ENCODE measurements at places on chromosomes 6 and 20.

GRCh38 chr6:156062091-156062563, 606.5 kb upstream of the NOX3 start:
- no peak for DNase-seq

DNA sequence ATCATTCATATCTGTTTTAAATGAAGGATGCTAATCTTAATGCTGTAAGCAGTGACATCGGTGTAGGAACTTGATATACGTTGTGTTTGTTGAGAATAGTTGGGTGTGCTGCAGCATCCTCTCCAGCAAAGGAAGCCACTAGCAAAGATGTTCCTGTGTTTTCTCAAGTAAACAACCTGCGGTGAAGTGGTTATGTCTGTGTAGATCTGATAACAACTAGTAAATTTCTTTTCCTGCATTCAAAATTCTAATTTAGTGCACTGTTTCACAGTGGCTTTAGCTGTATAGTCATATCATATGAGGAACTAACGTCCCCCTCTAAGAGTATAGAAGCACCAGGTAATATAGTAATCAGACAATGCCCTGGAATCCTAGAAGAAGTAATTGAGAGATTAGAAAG, 38.7 kb downstream of the NCOA7 start:
- DNase-seq = no peak

DNA sequence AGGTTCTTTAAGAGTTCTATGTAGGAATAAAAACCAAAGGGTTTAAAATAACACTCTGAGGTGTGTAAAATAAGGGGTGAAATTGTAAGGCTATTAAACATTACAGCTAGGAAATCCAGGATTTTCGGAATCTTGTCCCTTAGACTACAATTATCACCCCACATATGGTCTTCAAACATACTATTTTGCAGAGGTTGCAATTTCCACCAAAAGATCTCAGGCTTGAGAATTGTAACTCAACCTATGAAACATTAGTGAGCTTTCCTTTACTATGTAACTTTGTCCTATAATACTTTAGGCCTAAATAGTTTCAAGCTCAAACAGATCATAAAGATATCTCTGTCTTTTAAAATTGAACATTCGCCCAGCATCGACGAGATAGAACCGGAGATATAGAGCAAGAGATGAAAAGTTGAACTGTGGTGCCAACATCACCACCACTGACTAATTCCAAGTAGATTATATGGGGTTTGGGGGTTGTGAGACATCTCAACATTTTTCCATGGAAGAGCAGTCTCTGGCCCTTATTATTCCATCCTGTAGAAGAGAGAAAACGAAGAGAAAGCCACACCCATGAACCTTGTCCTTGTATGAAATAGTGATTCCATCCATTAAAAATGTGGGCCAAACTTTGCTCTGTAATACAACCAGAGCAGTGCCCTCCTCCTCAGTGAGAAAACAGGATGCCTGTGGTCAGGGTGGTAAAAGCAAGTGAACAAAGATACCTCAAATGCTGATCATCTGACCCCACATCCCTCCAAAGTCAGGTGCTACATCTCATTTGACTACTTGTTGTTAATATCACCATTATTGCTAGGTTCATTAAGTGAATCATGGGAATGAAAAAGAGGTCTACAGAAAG, 284.5 kb upstream of the GJE1 start:
- no peak for DNase-seq

GRCh38 chr6:70253923-70254322, 49.0 kb downstream of the COL9A1 start:
- no peak for DNase-seq

DNA sequence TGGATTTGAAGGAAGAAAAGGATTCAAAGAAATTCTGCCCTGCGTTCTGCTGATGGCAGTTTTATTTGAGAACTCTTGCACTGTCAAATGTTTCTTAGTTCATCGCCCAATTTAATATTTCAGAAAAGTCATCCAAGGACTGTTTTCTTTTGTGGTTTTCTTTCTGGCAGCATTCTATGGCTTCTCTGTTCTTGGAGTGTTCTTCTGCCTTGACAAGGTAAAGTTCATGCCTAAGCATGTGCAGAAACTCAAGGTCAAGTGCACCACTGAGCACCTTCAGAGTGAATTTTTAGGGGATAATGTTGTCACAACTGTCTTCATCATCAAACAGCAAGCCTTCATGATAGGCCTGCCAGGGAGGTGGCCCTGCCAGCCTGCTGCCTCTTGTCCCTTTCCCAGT, 225.6 kb downstream of the PLCB1 start:
- no peak for DNase-seq

DNA sequence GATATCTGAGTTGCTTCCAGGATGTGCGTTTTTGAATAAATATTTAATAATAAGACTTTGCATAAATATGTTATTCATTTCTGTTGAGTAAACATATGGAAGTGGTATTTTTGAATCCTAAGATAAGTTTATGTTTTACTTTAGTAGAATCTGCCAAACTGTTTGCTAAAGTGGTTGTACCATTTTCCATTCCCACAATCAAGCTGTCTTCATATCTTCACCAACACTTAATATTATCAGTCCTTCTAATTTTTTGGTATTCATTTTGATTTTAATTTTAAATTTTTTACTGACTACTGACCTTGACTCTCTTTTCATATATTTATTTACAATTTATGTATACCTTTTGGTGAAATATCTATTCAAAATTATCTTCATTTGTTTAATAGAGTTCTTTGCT, 293.9 kb upstream of the PTCHD4 start:
- no peak for DNase-seq

DNA sequence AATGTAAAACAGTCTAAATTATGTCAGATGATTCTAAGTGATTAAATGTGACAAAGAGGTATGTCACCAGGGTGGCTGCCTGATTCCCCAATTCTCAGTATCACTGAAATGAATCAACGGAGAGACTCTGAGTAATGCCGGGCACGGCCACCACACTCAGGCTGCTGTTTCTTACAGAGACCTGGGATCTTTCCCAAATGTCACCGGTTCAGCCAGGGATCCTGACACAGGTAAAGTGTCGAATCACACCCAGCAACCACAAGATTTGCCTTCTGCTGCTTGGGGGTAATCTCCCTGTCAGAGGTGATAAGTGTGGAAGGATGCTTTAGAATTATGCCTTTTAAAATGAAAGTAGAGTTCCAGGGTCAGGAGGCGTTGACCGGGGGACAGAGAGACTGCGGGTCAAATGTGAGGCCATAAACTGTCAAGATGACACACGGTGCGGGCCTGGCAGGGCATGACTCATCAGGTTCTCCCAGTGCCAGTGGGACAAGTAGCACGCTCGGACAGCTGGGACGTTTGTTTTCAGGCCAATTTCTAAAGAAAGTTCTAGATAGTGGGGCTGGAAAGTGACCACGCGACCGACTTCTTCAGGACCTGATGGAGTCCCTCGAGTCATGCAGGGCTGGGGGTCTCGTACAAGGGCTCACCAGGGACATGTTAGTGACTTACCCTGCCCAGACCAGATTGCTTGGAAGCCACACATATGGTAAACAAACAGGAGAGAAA, 48.9 kb downstream of the PRDM1 start:
- no peak for DNase-seq

DNA sequence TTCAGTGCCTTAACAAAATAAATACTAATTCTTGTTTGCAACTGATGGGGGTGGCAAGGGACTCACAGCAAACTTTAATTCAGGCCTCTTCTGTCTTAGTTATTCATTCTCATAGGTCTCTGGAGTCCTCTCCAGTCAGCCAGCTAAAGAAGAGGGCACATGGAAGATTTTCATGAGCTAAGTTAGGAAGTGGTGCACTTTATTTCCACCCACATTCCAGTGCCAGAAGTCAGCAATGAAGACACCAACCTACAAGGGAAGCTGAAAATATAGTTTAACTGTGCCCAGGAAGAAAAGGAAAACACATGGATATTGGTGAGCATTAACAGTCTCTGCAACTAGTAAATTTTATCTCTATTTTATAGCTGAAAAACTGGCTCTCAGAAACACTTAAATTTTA, 16.7 kb upstream of the IRAK1BP1 start:
- DNase-seq = no peak

- no peak for DNase-seq
Measured at GRCh38 chr20:49521356-49521755, 38.9 kb upstream of the KCNB1 start.

- DNase-seq = no peak
Measured at GRCh38 chr20:47330933-47331708, 25.4 kb downstream of the ZMYND8 start.

- no peak for DNase-seq
Measured at GRCh38 chr20:10603971-10604864, 69.6 kb downstream of the JAG1 start.

DNA sequence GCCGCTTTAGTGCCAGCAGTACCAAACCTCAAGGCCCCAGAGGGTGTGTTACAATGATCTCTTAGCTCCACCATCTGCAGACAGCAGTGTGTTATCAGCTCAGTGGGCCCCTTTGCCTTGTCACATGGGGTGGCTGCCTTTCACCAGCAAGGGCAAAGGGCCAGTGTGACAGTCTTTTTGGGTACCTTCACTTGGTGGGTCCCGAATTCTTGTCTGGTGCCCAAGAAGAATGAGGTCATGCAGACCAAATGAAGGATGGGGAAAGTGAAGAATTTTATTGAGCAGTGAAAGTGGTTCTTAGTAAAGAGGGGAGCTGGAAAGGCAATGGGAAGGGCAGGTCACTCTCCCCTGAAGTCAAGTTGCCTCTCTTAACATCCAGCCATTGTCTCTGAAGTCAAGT, 2.9 kb upstream of the SMIM28 start:
- DNase-seq = no peak

- DNase-seq = no peak
Measured at GRCh38 chr6:113365191-113365590, 492.0 kb upstream of the MARCKS start.

DNA sequence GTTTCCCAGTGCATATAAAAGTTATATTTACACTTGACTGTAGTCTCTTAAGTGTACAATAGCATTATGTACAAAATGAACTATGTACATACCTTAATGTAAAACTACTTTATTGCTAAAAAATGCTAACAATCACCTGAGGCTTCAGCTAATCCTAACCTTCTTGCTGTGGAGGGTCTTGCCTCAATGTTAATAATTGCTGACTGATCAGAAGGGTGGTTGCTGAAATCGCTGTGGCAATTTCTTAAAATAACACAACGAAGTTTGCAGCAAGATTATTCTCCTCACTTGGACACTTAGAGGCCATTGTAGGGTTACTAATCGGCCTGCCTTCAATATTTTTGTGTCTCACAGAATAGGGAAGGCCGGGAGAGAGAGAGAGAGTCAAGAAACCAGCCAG, 24.7 kb upstream of the MICB start:
- no peak for DNase-seq

GRCh38 chr20:38859070-38859690, 53.7 kb downstream of the PPP1R16B start:
- DNase-seq = no peak

DNA sequence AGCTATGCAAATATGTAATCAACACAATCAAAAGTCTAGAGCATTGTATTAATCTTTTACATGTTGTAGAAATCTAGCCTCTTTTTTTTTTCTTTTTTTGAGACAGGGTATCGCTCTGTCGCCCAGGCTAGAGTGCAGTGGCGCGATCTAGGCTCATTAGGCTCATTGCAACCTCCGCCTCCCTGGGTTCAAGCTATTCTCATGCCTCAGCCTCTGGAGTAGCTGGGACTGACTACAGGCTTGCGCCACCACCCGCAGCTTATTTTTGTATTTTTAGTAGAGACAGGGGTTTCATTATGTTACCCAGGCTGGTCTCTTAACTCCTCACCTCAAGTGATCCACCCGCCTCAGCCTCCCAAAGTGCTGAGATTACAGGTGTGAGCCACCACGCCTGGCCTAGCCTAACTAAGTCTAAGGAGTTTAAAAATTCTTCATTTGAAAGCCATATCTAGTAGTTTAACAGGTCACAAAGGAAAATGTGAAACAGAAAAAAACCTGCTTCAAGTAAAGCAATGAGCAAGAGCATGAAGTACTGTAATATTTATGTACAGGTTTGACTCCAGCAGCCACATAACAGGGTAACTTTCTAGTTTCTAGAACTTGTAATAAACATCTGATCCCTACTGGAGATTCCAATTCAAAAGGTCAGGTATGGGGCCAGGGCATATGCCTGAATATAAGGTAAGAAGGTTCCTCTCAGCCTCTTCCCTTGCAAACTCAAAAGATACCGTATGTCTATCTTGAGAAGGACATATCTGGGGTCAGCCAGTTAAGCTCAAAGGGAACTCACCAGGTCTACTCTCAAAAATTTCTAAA, 4.4 kb downstream of the CPNE1 start:
- DNase-seq = no peak

- DNase-seq = no peak
Measured at GRCh38 chr6:164344801-164345291, 930.3 kb downstream of the QKI start.

DNA sequence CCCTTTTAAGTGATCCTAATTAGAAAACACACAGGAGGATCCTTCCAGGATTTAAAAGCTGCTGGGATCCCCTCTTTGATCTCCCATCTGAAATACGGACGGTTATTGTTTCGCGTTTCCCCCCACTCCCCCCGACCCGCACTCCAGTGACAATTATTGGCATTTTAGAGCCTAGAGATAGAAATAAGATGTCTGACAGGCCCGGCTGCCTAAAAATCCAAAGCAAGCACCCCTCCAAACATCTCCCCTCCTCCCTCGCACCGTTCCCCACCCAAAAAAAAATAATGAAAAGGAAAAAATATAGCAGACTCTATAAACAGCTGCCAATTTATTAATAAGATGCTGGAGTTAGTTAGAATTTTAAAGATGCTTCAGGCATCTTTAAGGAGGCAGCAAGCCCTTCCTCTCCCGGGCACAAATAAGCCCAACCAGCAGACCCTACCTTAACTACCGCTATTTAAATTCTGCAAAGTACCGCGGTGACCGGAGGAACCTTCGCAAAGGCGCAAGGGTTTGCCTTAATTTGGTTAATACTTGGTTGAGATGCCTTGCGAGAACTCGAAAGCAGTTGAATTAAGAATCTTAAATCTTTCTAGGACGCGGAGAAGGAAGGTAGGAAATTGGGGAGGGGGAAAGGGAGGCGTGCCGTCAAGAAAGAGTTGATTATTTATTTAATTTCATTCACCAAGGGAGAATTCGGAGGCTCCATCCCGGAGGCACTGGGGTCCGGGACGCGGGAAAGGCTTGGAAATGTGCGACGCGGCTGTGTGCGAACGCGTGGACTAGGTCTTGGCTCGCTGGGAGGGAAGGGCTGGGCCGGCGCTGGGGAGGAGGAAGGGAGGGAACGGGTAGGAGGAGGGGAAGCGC, 1.5 kb upstream of the ISM1 start:
- no peak for DNase-seq

DNA sequence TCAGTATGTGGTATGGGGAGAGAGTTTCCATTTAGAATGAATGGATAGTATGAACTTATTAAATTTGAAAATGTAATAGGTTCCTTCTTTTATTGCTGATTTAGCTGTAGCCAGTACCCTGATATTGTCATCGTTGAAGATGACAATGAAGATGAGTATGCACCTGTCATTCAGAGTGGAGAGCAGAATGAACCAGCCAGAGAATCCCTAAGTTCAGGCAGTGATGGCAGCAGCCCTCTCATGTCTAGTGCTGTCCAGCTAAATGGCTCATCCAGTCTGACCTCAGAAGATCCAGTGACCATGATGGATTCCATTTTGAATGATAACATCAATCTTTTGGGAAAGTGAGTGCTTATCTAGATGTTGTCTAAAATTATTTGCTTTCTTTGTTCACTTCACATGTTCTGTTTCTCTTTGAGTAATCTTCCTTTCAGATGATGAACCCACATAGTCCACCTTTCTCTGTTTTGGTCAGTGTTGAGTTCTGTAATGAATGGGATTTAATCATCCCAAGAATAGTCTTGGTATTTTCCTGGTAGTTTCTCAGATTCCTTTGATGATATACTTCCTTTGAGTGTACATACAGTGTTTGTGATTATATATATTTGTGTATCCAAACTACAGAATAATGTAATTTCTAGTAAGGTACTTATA, 23.3 kb downstream of the HSF2 start:
- DNase-seq = no peak
